ENCODE measurements at places on chromosomes 5 and 9. TPM values are rescaled to one million over a fixed set of nuclear protein-coding genes. Genes with fewer than 3 reads are reported as not detected.

The CBY3 gene
- total RNA-seq = not detected

The PCDHB15 gene
- total RNA-seq = 9.9 TPM

GRCh38 chr9:88996921-88997235 is 5.6 kb downstream of the S1PR3 start:
- no peak for DNase-seq

GRCh38 chr9:8860086-8860485 is 1060.5 kb upstream of the DMAC1 start:
- no peak for DNase-seq

The LCN9 gene
- total RNA-seq = not detected

The PFN3 gene
- not detected for total RNA-seq

GRCh38 chr9:91945277-91946085 is 4.5 kb downstream of the ROR2 start:
- peak; percentile 91 for DNase-seq

DNA sequence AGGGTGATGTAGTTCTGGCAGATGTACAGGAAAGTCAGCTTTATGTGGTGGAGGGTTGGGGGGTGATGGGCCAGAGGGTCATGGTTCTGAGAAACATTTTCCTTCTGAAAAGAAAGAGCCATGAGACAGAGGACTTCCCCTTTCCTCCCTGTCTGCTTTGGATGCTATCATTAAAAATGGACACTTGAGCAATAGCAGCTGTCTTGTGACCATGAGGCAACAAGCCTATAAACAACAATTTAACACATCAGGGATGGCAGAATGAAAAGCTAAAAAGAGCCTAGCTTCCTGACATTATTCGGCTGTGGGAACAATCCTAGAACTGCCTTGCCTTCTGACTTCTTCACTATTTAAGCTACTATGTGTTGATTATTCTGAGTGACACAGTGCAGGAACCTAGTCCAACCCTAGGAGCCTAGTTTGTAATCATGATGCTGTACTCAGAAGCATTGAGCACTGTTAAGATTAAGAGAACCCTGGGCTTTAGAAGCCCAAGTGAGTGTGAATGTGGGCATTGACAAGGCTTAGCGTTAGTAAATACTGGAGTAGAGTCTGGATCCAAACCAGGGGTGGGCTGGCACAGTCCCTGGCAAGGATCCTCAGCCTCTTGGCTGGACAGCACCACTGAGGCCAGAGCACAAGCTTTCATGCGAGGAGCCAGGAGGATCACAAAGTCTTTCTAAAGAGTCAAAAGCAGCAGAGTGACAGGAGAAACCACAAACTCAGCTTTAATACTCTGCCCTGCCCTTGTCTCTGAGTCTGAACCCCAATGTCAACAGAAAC is 178.5 kb upstream of the EGFLAM start:
- DNase-seq = no peak

The LSM11 gene
- 7.5 TPM for total RNA-seq

Measured in tongue (tissue), 3 donors.